ENCODE measurements at places on chromosomes 12 and 14. TPM values are rescaled to one million over a fixed set of nuclear protein-coding genes. Genes with fewer than 3 reads are reported as not detected.

DNA sequence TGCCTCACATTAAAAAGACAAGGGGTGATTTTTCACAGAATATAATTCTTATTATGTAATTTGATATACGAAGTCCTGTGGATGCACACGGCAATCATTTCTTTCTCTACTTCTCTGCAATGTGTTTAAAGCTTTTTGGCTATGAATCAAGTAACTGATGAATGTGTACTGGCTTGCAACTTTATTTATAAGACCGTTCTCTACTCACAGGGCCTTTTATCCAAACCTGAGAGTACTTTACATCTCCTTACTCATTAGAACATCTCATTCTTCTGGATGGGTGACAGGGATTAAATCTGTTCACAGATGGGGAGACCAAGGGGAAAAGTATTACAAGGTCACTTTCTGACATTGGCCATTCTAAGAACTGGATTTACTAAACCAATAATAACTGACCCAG lies 215.8 kb upstream of the DIO2 start:
- H3K4me1 ChIP-seq, result peaks cover 22% of the 10 kb centered on the region
- H3K27me3 ChIP-seq, result no peaks in the 10 kb centered on the region
- no peak for DNase-seq
- H3K36me3 ChIP-seq, result no peaks in the 10 kb centered on the region
- H3K4me3 ChIP-seq, result no peak overlapping the region

The ATL1 gene
- total RNA-seq, result 2.3 TPM

DNA sequence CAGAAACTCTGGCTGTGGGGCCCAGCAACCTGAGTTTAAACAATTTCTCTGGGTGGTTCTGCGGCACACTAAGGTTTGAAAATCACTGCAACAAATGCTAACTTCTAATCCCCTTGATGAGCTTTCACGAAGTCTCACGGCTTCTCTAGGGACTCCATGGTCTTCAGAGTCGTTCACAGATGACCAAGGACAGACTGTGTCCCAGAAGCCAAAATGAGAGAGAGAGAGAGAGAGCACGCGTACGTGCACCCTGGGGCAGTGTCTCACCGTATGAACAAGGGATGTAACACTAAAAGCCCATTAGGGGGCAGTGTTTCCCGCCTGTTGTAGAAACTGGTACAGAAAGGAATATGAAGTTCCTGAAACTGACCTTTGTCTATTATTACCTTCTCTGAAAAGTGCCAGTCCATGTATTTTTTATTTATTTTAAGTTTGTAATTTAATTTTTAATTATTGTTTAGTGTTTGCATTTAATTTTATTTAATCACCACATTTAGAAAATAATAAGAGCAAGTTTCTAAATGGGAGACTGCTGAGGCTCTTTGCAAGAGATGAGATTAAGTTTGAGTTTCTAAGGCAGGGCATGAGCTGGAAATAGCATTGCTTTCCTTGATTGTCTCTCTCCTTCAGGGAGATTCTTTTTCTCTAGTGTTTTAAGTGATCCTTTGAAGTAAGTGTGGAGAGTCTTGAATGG lies 3.4 kb downstream of the APOLD1 start:
- no peaks in the 10 kb centered on the region for H3K36me3 ChIP-seq
- no peak overlapping the region for H3K4me3 ChIP-seq
- H3K4me1 ChIP-seq, result peaks cover 19% of the 10 kb centered on the region
- no peaks in the 10 kb centered on the region for H3K27me3 ChIP-seq
- peak; percentile 51 for DNase-seq
- no peak overlapping the region for H3K27ac ChIP-seq

DNA sequence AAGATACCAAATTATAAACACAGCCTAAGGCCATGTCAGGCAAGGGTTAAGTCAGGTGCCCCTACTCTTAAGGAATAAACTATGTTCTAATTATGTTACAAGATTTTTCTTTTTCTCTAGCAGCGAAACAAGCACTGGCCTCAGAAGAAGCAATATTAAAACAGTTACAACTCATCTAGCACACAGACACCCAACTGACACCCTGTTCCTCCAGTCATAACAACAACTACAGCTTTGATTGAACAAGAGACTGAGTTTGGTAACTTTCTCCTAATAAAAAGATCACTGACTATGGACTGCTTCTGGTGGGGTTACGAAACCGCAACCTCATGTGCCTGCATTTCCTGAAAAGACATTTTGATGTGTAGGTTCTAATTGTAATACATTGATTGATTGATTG lies 3.3 kb upstream of the DAO start:
- no peak overlapping the region for H3K27ac ChIP-seq
- H3K27me3 ChIP-seq, result no peaks in the 10 kb centered on the region
- DNase-seq, result no peak
- no peak overlapping the region for H3K4me3 ChIP-seq

- H3K36me3 ChIP-seq, result no peaks in the 10 kb centered on the region
- no peak overlapping the region for H3K27ac ChIP-seq
- no peaks in the 10 kb centered on the region for H3K27me3 ChIP-seq
- H3K4me3 ChIP-seq, result no peak overlapping the region
- H3K4me1 ChIP-seq, result peaks cover 15% of the 10 kb centered on the region
Measured at GRCh38 chr12:5588591-5588990, 156.7 kb downstream of the NTF3 start.

The RND1 gene
- not detected for total RNA-seq

DNA sequence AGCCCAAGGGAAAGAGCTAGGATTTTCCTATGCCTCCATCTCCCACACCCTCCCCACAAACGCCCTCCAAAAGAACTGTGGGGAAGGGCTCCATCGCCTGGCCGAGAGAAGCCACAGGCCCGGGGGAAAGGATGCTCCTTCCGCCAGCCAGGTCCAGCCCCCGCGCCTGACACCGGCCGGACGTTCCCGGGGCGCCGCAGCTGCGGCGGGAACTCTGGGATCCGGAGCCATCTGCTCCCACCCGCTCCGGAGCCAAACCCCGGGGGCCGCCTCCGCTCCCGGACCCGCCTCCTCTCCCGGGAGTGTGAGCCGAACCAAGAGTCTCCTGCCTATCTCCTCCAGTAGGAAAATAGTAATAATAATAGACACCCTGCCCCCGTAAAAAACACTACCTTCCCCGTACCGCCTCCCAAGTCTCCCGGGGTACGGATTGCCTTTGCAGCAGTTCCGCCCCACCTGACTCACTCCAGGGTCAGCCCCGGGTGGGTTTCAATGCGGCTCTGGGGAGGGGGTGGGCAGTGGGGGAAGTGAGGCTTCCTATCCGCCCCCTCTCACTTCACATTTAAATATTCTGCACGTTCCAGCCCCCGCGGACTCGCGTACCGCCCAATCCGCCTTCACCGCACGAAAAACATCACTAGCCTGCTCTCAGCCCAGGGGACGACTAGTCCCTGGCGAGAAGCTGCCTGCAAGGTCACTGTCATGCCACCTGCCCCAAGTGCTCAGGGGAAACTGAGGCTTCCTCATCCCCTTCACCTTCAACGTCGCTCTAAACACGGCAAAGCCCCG lies 2.4 kb downstream of the AGAP2 start:
- peaks cover 98% of the 10 kb centered on the region for H3K27me3 ChIP-seq
- peaks cover 7% of the 10 kb centered on the region for H3K36me3 ChIP-seq
- no peak overlapping the region for H3K27ac ChIP-seq
- H3K4me3 ChIP-seq, result peak overlapping the region; percentile 0
- peak; percentile 99 for DNase-seq

The PTPRB gene
- 4.5 TPM for total RNA-seq

- no peaks in the 10 kb centered on the region for H3K27me3 ChIP-seq
- peaks cover 25% of the 10 kb centered on the region for H3K4me1 ChIP-seq
- H3K4me3 ChIP-seq, result no peak overlapping the region
- peaks cover 5% of the 10 kb centered on the region for H3K36me3 ChIP-seq
Measured at GRCh38 chr12:27337376-27337775, 4.7 kb downstream of the BMAL2 start.

DNA sequence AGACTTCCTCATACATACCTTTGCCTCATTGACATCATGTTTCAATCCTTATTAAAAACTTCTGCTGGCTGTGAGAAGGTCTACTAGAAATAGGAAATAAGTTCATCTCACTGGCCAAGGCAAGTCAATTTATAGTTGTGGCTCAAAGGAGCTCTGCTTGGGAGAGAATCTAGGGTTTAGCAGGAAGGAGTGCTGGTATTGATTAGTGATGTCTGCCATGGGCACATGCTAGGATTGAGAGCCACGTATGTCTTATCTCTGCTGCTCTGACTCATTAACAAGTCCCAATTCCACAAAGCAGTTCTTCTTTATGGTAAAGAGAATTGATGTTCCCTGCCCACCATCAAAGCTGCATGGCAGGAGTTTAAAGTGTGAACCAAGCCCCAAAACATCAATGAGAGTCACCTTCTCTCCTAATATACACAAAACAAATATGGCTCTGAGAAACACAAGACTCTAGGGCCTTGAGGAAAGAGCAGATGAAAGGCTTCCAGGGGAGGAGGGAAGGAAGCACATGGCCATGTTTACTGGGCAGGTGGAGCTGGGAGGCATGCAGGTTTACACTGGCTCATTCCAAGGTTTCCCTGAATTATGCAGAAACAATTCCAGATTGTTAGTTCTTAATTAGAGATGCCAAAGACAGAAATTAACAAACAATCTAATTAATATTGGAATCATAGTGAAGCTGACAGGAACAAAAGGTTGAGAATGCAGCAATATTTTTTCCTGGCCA lies 931.9 kb upstream of the TMEM132C start:
- H3K36me3 ChIP-seq, result no peaks in the 10 kb centered on the region
- no peaks in the 10 kb centered on the region for H3K27me3 ChIP-seq
- no peaks in the 10 kb centered on the region for H3K4me1 ChIP-seq
- H3K27ac ChIP-seq, result no peak overlapping the region
- H3K4me3 ChIP-seq, result no peak overlapping the region

The CIROP gene
- total RNA-seq, result not detected

The FOXN4 gene
- total RNA-seq, result not detected

- no peak overlapping the region for H3K4me3 ChIP-seq
- no peaks in the 10 kb centered on the region for H3K36me3 ChIP-seq
- no peaks in the 10 kb centered on the region for H3K27me3 ChIP-seq
Measured at GRCh38 chr14:95064734-95065133, 92.6 kb downstream of the DICER1 start.

The PTPN11 gene
- 88.8 TPM for total RNA-seq

DNA sequence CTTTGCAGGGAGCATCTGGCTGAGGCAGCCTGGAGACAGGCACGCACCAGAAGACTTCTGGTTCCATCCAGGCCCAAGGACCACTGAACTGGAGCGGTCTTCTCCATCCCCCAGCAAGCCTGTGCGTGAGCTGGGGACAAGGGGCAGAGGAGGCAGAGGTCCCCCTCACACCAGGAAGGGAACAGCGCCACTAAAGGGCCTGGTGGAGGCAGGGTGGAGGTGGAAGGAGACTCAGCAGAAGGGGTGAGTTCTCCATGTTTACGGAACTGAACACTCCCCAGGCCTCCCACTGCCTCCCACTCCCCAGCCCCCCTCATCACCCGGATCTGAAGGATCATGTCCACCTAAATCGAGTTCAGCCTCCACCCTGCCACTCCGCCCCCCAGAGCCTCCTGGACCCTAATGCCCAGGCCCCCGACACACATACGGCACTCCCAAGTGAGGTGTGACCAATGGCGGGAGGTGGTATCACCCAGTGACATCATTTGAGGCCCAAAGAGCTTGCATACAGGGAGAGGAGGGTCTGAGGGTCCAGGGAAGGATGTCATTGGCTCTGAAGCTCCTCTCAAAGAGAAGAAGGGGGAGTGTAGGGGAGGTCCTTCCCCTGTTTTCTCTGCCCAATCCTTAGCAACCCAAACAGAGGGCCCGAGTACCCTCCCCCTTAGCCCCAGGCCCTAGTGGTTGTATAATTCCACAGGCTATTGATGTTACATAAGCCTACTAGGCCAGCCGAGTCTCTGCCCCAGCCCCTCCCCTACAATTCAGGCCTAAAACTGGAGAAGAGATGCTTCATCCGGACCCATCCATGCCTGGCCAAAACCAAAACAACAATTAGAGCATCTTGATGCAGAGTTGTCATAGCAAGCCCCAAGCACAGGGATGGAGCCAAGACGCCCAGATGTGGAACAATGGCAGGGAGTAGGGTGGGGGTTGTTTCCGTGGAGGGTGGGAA lies 1.0 kb downstream of the FAIM2 start:
- H3K4me3 ChIP-seq, result no peak overlapping the region
- no peaks in the 10 kb centered on the region for H3K36me3 ChIP-seq

GRCh38 chr14:32136027-32136825 lies 59.1 kb downstream of the ARHGAP5 start:
- H3K36me3 ChIP-seq, result peaks cover 34% of the 10 kb centered on the region
- H3K4me1 ChIP-seq, result no peaks in the 10 kb centered on the region
- H3K27me3 ChIP-seq, result no peaks in the 10 kb centered on the region
- no peak overlapping the region for H3K4me3 ChIP-seq
- H3K27ac ChIP-seq, result no peak overlapping the region

DNA sequence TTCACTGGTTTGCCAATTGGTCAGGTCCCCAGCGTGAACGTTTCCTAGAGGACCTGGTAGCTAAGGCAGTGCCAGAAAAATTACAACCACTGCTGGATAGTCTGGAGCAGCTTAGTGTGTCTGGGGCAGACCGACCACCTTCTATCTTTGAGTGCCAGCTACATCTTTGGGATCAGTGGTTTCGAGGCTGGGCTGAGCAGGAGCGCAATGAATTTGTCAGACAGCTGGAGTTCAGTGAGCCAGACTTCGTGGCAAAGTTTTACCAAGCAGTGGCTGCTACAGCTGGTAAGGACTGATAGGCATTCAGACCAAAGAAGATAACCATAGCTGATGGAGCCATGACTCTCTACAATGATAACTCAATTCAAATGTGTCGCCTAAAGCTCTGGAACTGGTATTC lies 2.5 kb downstream of the C14orf119 start:
- DNase-seq, result no peak
- peaks cover 45% of the 10 kb centered on the region for H3K36me3 ChIP-seq
- H3K4me1 ChIP-seq, result 0 out of 2 replicates have a peak, but pooled peaks cover 4% of the 10 kb centered on the region
- no peaks in the 10 kb centered on the region for H3K27me3 ChIP-seq

The TRHDE gene
- total RNA-seq, result 29.5 TPM

The RASSF8 gene
- 43.5 TPM for total RNA-seq

- DNase-seq, result peak; percentile 81
- H3K4me1 ChIP-seq, result peaks cover 51% of the 10 kb centered on the region
- H3K27me3 ChIP-seq, result no peaks in the 10 kb centered on the region
- no peak overlapping the region for H3K4me3 ChIP-seq
- peak overlapping the region; percentile 92 for H3K27ac ChIP-seq
Measured at GRCh38 chr14:32472512-32473463, 143.7 kb downstream of the AKAP6 start.

The FBLN5 gene
- 5.1 TPM for total RNA-seq

The CMKLR1 gene
- total RNA-seq, result not detected

GRCh38 chr12:113792450-113792849 lies 173.7 kb downstream of the RBM19 start:
- H3K4me3 ChIP-seq, result no peak overlapping the region
- no peak for DNase-seq
- no peaks in the 10 kb centered on the region for H3K36me3 ChIP-seq
- H3K27me3 ChIP-seq, result no peaks in the 10 kb centered on the region

Measured in SJSA1 (cell line).